NCI-H446 (cell line): ENCODE measurements at places on chromosomes 11 and 22.
A peak's percentile ranks its signal among the peaks of the same experiment; 100 is the strongest.

GRCh38 chr22:41216984-41217383 lies 11.9 kb downstream of the L3MBTL2 start:
- no peak for DNase-seq

DNA sequence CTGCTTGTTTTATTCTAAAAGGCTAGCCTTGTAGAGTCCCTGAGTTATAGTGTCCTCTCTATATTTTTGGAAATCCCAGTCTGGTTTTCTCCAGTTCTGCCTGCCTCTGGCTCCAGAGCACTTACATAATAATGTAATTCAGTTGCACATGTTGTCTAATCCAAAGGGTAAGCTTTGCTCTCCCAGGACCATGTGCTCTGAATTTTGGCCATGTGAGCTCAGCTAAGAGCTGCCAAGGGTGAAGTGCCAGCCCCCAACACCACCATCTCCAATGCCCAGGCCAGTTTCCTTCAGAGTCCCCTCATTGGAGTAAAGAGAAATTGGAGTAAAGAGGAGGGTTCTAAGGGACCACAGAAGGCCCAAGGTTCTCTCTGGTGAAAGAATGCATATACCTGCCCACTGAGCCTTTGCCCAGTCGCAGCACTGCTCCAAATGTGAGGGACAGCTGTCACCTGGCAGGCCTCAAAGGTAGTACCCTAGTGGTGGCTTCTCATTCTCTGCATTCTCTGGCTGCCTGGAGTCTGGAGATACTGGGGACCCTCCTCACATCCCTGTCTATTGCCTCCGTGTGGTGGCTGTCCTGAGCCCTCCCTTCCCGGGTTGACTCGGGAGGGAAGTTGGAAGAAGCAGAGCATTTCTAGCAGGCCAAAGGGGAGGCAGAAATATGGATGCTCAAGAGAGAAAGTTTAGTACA lies 4.9 kb downstream of the CRY2 start:
- no peak for DNase-seq

- no peak for DNase-seq
Measured at GRCh38 chr11:109680127-109680526, 258.1 kb downstream of the C11orf87 start.

DNA sequence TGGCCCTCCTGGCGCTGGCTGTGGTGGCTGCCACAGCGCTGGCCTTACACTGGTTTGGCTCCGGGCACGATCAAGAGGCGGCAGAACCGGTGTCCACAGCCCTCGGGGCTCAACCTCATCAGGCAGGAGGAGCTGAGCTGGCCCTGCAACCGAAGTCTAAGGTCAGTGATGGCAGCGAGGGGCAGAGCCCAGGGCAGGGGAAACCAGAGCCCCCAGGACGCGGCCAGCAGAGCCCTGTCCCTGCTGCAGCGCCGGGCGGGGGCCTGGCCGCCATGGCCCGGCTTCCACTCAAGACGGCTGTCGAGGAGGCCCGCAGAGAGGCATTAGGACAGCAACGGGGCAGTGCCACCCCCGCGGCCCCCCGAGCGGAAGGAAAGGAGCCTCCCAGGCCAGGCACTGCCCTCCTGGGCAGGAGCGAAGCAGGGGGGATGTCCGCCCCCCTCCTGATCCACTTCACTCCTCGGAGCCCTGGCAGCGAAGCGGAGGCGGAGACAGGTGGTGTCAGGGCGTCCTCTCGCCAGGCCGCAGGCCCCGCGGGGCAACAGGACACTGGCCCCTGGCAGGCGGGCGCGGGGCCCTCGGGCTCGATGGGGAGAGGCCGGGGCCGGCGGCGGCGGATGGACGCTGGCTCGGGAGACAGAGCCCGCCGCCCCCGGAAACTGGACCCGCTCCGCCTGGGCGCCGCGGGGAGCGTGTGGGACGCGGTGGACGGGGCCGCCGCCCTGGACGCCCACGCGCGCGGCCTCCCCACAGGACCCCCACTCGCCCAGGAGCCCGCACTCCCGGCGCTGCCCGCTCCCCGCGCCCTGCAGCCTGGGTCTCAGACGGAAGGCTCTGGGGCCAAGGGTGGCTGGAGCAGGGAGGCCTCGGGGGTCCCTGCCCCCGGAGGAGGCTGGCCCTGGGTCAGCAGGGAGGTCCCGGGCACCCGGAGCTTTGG lies 895 bp downstream of the KLHDC7B start:
- DNase-seq: no peak

DNA sequence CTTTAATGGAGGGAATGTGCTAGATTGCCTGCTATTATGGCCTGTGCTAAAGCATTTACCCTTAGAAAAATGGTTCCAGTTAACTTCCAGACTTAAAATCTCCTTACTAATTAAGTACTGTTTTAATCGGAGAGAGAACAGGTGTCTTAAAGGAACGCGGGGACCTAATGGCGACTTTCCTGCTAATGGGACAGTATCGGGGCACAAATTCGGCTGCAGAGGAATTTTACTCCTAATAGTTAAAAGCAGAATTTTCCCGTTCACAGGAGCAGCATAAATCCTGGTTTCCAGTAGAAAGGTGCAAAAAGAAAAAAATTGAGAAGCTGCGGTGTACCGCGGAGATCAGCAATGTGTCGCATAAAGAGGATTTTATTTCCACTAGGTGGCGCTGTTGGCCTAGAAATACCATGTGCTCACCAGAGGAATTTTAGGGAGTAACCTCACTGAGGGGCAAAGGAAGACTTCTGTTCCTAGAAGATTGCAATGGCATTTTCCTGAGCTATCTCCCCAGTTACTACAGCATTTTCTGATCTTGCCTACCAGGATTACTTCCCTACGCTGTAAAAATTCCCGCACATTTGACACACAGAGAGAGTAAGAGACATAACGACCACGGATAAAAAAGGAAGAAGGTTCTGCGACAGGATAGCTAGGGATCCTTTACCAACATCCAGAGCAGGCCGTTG lies 44.5 kb downstream of the ZNF280B start:
- DNase-seq: peak; percentile 35

GRCh38 chr11:122659676-122660554 lies 4.4 kb downstream of the UBASH3B start:
- DNase-seq: no peak

GRCh38 chr22:45642986-45643385 lies 28.6 kb upstream of the ATXN10 start:
- DNase-seq: no peak

- no peak for DNase-seq
Measured at GRCh38 chr11:36469881-36470802, 39.9 kb downstream of the TRAF6 start.

DNA sequence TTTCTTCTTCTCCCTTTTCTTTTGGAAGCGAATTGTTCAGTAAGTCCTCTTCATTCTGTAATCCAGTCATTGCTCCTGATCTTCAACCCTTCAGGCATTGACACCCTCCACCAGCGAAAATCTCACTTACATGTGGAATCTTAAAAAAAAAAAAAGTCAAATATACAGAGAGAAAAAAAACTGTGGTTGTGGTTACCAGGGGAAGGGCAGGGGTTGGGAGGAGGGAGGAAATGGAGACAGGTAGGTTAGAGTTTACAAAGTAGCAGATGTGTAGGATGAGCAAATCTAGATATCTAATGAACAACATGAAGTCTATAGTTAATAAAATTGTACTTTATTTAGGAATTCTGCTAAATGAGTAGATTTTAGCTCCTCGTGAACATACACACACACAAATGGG lies 17.7 kb upstream of the TMEM123 start:
- DNase-seq: no peak

DNA sequence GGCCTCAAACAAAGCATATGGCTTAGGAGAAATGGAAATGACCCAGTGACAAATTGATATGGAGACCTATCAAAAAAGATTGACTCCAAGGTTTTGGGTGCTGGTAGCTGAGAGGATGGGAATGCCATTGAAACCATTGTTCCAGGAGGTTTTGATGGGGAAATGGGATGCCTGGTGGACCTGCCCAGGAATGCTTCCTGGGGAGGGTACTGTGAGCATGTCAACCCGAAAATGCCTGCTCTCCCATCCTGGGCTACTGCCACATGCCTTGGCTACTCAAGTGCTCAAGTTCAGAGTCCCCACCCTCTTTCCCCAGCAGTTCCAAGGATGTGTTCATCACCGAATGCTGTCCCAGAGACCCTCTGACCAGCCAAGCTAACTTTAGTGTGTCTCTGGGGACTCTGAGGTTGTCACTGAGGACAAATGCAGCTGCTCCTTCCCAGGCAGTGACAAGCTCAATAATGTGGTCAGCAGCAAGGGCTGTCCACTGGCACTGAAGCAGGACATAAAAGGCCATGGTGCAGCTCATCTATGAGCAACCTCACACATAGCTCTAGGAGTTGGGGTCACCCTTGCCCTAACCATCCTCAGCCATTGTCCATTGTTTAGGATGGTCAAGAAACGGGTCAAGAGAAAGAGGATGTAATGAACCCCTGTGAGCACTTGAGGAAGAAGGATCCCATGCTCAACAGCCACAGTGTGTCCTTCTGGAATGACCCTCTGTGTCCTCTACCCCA lies 83.7 kb downstream of the TRIM29 start:
- no peak for DNase-seq

- DNase-seq: no peak
Measured at GRCh38 chr22:45787759-45788158, 116.1 kb downstream of the ATXN10 start.

GRCh38 chr11:84164728-84165127 lies 878.6 kb upstream of the CCDC90B start:
- DNase-seq: no peak

DNA sequence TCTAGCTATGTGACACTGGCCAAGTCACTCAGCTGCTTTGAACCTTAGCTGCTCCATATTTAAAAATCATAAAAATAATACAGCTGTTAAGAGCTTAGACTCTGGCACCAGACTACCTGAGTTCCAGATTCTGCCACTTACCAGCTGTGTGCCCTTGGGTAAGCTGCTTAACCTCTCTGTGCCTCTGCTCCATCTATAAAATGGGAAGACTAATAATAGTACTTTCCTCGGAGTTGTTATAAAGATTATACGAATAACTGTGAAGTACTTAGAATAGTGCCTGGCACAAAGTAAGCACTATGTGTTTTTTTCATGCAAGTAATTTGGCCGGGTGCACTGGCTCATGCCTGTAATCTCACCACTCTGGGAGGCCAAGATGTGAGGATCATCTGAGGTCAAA lies 1.4 kb downstream of the HDHD5 start:
- no peak for DNase-seq

- no peak for DNase-seq
Measured at GRCh38 chr11:62613291-62613778, 278 bp downstream of the ROM1 start.

GRCh38 chr11:119982517-119983239 lies 155.2 kb downstream of the TRIM29 start:
- DNase-seq: no peak

DNA sequence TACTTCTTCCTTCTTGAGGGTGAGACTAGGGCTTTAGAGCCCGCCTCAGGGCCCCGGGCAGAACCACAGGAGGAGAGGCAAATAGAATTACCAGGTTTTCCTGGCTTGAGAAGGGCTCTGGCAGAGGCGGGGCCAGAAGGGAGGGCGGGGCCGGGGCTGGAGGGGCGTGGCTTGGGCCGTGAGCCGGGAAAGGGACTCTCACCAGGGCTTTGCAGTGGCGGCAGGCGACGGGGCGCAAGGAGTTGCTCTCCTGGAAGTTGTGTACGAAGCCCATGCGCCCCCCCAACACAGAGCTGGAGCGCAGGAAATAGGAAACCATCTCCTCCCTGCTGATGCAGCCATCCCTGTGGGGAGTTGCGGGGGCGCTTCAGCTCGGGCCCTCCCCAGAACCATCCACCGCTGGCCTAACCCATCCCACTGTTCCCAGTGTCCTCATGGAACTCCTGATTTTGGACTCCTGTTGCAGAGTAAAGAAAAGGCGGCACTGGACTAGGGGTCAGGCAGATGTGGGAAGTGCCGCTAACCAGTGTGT lies 6.9 kb upstream of the NRXN2 start:
- DNase-seq: no peak

DNA sequence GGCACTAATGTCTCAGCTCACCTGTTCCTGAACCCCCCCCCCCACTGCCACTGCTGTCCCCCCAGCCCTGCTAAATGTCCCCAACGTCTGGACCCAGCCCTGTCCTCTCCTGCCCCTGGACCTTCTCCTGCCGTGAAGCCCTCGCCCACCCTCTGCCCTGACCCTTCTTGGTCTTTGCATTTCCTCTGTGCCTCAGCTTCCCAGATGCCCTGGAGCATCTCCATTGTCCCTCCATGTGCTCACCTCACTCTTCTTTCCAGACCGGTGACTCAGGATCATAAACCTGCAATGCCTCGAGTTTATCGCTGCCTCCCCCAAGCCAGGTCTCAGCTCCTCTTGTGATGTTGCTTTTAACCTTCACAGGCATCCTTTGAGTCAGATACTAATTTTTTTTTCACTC lies 416.4 kb downstream of the BRD1 start:
- no peak for DNase-seq

DNA sequence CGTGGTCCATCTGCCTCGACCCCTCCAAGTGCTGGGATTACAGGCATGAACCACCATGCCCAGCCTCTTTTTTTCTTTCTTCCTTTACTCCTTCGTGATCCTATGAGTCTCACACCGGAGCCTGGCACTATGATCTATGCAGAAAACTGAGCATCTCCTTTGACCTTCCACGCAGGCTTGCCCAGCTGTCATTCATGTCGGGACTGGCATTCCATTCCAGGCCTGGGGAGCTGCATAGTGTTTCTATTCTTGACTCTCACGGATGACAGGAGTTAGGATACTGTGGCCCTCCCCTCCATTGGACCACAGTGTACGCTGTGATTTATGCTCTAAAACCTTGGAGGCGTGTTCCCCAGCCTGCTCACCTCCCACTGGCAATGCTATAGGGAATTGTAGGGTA lies 611.8 kb downstream of the BRD1 start:
- no peak for DNase-seq

- DNase-seq: no peak
Measured at GRCh38 chr11:128843198-128843785, 23.8 kb downstream of the KCNJ1 start.
